ENCODE measurements at places on chromosomes 4 and X. TPM values are rescaled to one million over a fixed set of nuclear protein-coding genes. Genes with fewer than 3 reads are reported as not detected.

Gene CDKL2
- 28.9 TPM for total RNA-seq

Gene WFS1
- total RNA-seq, result 50.9 TPM

Gene SCRG1
- 19.8 TPM for total RNA-seq

Gene AKAP14
- not detected for total RNA-seq

Gene SYP
- total RNA-seq, result 523 TPM

Gene MAPK10
- total RNA-seq, result 502 TPM

Gene GABRG1
- total RNA-seq, result 26.2 TPM

Gene GIMD1
- not detected for total RNA-seq

Gene GC
- total RNA-seq, result not detected

Gene EMCN
- total RNA-seq, result 14.1 TPM

DNA sequence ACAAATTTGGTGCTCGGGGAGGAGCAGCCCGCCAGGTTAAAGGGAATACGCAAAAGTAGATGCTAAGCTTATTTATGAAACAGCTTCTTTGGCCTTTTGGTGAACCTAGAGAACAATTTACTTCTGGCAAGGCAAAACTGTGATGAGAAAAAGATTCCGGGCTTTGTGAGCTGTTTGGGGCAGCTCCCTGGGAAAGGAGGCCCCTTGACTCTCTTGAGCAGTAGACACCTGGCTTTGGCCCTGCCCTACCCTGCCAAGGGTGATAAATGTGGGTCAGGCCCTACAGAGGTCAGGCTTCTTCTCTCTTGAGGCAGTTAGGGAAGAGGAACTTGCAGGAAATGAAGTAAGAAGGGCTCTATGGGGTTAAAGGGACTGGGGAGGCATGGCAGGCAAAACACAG, 509.6 kb downstream of the MID1IP1 start:
- no peak for DNase-seq

DNA sequence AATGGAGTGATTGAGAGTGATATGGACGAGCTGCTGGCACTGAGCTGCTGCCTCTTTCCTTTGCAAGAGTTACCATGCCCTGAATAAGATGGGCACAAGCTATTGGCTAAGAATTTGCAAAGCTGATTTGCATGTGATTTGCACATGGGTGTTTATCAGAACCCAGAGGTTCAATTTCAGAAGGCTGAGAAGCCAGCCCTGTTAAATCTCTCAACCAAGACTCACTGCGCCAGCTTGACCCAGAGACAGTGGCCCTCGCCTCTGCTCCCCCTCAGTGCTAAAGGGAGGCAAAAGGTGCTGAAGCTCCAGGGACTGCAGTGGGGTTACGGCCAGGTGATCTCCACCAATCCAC, 701 bp downstream of the ARHGAP4 start:
- no peak for DNase-seq

DNA sequence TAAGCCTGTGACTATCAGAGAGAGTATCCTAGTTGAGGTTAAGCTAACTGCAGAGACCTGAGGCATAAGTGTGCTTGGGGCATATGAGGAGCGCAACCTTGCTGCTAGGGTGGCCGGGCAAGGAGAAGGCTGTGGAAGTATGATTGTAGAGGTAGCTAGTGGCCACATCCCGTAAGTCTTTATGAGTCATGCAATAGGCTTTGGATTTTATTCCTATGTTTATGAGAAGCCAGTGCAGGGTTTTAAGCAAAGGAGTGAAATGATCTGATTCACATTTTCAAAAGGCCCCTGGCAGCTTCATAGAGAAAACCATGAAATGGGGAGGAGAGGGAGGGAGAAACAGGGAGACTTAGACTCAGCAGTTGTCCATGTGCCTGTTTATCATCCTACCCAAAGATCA, 92.1 kb upstream of the WDFY3 start:
- no peak for DNase-seq

DNA sequence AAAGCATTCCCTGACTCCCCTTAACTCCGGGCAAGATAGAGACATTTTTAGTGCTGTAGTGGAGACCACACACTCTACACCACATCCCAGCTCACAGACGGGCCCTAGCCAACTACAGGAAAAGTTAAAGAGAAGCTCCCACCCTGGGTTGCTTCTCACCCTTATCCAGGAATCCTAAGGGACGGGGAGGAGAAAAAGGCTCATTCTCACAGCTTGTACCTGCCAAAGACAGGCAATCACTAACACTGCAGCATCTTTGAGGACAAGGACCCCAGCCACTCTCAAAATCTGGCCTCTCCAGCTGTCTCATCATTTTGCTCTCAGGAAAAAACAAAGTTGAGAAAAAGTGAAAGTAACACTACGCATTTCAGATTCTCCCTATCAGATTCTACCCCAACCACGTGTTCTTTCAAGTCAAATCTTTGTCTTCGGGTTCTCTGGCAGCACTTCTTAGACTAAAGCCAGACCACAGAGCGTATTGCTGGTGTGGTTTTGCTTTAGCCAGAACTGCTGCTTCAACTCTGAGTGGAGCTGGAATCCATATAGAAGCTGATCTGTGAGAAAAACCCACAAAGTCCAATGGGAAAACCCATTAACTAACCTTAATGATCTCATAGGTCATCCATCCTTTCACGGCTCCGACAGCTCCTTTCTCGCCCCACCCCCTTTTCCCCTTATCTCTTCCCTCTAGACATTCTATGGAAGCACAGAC, 605.9 kb upstream of the DIPK2B start:
- no peak for DNase-seq

- DNase-seq, result no peak
Observed at GRCh38 chr4:84232309-84233095, 266.6 kb downstream of the NKX6-1 start.

DNA sequence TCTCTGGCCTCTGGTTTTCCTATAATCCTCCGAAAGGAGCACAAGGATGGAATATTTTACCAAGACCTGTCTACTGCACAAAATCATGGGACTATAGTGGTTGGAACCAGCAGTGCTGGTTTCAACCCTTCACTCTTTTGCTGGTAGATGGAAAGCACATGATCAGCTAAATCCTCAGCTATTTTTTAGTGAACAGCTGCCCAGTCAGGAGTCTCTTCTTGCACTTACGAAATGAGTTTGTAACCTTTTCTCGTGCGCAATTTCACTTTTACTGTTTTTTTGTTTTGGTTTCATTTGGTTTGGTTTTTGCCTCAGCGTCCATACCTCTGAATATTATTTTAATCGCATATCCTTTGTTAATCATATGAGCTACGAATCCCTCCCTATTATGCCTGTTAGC, 418.5 kb upstream of the CPEB2 start:
- no peak for DNase-seq

GRCh38 chrX:9462456-9462855, 2.4 kb upstream of the TBL1X start:
- DNase-seq, result no peak

GRCh38 chrX:87582453-87582852, 64.9 kb downstream of the KLHL4 start:
- no peak for DNase-seq

DNA sequence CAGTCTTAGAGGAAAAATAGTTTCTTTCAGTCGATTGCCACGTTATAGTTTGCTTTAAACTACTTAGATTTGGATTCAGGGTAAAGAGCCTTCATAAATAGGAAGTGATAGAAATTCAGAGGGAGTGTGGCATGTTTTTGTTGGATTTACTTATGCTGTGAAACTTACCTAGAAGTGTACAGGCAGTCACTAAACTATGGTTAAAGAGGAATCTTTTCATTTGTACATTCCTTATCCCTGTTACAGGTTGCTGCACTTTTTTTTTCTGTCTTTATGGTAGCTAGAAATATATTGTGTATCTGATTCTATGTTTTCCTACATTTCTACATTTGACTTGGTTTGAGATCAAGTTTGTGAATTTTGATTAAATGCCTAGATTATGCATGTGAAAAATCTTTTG, 19.1 kb downstream of the WWC2 start:
- no peak for DNase-seq

DNA sequence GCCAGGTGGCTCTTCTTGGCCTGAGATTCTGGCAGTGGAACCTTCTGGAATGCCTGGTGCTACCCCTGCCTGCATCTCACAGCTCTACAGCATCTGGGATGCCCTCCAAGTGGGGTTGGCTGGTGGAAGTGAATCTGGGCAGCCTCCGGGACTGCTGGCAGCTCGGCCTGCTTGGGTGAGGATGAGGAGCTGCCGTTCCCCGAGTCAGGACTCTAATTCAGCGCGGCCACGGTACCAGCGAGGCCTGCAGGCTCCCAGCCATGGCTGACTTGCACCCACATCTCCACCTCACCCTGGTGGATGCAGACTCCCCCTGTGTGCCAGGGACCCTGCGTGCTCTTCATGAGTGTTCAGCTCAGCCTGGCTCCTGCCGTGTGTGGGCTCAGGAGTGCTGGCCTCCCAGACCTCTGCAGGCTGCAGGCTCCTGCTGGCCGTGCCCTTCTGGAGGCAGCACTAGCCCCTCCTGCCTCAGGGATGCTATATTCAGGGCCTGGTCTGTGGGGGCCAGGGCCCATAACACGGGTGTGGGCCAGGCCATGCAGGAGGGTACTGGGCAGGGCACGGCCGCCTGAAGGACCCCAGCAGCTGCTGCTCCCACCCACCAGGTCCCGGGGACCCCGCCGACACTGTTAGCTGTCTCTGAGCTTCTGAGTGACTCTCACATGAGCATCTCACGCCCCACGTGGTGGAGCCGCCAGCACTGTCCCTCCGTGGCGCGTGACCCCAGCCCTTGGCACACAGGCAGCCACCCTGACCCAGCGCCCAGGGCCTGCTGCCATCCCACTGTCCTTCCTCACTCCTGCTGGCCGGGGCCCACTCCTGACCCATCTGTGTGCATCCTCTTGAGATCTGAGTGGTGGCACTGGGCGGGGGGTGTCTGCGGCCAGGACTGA, 10.6 kb downstream of the UVSSA start:
- DNase-seq, result no peak

- DNase-seq, result no peak
Observed at GRCh38 chr4:178894126-178894525, 1451.9 kb upstream of the AGA start.

DNA sequence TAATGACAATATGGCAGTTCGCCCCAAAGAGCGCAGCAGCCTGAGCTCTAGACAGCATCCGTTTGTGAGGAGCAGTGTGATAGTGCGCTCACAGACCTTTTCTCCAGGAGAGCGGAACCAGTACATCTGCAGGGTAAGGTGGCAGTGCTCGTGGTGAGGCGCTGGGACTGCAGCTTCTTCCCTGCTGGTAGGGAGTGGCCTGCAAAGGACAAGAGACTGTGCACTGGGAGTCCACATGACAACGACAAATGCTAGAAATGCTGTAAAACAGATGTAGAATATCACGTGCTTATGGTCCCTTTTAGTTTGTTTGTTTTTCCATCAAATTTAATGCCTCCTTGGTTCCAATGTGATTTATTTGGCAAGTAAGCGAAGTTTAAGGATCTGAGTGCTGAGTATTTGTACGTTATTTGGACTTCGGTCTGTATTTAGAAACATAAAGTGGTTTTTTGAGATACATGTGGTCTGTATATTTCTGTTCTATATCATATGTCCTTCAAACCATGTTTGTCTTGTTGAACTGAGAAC, 35.8 kb downstream of the CLDN22 start:
- DNase-seq, result no peak
